Cortex of kidney (tissue), 1 donor: ENCODE measurements at places on chromosomes 3 and 15.

GRCh38 chr15:34721802-34722438 lies 32.9 kb downstream of the GJD2 start:
- no peak for DNase-seq

- no peak for DNase-seq
Measured at GRCh38 chr15:32802286-32802936, 84.6 kb downstream of the GREM1 start.

DNA sequence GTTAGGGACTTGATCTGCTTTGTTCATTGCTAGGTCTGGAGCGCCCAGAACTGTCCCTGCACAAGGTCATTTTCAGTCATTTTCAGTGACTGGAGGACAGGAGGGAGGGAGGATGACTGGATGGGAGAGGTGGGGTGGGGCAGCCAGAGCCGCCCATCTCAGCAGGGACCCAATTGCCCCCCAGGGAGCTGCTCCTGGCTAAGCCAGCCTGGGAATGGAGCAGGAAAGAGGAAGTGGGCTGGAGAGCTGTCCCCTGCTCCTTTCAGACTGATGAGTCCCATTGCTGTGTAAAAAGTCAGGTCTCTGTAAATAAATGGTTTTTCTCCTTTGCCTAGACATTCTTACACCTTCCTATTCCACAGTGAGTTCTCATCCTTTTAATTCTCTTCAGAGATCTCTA lies 98.4 kb upstream of the RAD18 start:
- DNase-seq: no peak

DNA sequence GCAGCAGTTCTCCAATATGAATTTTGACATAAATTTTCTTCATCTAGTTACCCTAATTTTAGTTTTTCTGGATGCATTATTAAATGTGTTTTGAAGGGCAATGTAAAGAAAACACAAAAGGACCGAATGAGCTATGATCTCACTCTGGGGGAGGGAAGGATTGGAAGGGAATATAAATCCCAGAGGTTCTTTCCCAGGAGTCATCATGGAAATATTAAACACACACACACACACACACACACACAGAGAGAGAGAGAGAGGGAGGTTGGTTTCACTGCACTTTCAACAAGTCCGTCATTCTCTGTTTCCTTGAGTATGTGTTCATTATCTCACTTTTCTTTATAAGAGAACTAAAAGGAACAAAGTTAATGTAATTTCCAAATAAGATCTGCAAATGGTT lies 70.7 kb upstream of the DCBLD2 start:
- no peak for DNase-seq

DNA sequence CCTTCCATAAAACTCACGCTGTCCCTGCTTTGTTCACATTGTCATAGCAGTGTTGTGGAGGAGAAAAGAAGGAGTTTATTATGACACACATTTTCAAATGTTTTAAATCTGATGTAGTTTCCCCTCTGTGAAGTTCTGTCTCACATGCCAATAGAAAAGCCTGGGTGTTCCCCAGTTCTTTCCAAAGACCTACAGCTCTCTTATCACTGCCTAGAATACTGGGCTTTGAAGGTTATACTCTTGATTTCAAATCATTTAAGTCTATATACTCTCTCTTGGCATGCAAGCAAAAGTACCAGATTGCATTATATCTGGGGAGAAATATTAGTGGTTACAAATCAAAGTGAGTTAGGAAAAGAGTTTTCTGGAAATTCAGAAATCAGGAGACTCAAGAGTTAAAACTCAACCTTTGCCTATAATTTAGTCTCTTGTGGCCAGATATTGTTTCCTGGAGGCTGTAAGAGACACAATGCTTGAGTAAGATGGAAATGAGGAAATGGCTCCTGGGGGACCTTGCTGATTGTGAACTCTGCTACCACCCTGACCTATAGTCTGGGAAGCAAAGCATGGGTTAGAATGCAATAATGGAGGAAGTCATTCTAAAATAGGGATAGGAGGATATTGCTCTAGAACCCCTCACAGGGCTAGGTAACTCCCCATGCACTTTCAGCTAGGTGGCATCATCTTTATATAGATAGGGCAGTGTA lies 182.8 kb downstream of the KCNAB1 start:
- no peak for DNase-seq

DNA sequence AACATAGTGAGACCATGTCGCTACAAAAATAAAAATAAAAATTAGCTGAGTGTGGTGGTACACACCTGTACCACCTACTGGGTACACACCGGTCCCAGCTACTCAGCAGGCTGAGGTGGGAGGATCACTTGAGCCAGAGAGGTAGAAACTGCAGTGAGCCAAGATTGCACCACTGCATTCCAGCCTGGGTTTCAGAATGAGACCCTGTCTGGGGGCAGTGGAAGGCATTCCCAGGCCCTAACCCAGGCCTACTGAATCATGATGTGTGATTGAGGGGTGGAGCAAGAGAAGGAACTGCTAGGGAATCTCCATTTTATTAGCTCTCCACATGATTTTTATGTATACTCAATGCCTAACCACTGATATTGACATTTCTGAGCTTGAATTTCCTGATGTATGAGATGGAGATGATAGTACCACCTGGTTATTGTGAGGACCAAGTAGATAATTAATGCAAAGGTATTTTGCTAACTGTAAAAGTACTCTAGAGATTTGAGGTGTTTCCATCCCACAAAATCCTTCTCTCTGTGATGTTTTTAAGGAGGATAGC lies 169.5 kb upstream of the UMPS start:
- no peak for DNase-seq

GRCh38 chr15:89654847-89655805 lies at the start of gene KIF7:
Gene KIF7, minus strand, starts transcription at chr15:89655467. Its CDS starts 2,537 bp downstream, at chr15:89652930.
- no peak for DNase-seq

GRCh38 chr15:35560870-35561269 lies 14.9 kb upstream of the DPH6 start:
- DNase-seq: no peak

GRCh38 chr15:76470691-76471090 lies 134.1 kb downstream of the ISL2 start:
- DNase-seq: no peak

DNA sequence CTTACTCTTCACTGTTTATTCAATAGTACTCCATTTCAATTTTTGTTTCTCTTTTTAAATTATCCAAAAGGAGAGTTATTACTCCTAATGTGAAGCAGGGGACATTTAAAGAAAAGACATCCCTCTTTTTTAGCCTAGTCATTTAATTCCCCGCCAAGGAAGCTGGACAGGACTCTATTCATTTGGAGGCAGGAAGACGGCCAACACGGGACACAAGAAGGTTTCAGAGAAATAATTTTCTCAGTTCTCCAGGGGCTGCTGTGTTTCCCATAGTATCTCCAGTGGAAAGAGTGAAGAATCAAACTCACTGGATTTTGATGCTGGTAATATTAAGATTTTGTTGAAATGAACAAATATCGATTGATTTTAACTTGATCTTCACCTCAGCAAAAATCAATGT lies 833.7 kb downstream of the ROBO2 start:
- DNase-seq: no peak

DNA sequence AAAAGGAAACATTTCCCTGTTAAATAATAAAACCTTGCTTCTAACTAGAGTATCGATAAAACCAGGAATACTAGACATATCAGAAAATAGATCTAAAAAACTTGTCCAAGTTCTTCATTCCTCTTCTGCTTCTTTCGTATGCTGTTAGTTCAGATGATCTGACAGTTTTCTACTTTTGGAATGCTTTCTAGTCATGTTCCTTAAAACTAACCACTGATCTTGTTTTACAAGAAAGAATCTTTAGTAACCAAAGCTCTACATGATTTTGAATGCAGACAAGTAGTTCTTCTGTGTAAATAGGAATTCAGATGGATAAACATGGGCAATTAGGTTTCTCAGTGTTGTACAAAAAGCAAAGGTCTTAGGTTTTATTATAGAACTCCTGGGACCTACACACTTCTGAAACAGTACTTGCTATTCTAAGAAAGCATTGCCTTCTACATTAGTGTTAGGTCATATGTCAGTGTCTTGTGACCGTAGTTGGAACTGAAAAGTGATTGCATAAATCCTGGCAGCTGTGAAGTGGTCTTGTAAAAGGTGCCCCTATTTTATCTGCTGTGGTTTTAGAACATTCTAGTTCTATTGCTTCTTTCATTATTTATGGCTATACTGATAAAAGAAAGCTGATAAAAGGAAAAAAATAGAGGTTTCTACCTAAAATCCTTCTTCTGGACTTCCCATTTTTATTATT lies 40.7 kb downstream of the SNRK start:
- DNase-seq: no peak

- DNase-seq: no peak
Measured at GRCh38 chr15:101092156-101092866, 159.5 kb downstream of the CHSY1 start.

- no peak for DNase-seq
Measured at GRCh38 chr15:50463423-50464358, 39.5 kb downstream of the USP8 start.

DNA sequence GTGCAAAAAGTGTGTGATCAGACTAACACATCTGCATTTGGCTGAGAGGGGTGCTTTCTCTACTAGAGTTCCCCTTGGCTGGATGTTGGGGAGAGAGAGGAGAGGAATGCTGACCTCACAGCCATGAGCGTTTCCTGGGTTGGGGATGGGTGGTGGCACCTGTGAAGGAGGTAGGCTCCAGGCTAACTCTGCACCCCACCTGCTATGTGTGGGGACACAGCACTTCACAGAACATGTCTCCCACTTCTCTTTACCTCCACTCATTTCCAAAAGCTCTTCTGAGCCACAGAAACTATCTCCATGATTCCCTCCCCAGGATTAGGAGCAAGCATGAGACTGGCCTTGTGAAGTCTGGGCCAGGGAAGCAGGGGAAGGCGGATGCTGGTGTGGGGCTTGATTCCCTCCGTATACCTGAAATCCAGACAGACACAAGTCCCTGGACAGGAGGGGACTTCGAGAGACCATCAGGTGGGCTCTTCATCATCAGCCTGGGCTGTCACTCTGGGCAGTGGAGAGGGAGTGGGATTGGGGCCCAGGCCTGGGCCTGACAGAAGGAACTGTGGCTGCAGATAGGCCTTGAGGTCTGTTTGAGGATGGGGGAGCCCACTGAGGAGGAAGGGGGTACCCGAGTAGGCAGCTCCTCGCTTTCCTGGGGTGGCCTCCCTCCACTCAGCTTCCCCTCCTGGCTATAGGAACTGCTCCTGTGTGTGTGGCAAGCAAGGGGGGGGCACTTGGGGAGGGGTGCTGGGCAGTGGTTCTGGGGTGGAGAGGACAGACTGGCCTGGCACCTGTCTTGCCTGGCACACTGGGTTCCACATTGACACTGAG lies 40.7 kb downstream of the FEM1B start:
- no peak for DNase-seq

- no peak for DNase-seq
Measured at GRCh38 chr3:182723596-182723995, 69.7 kb upstream of the ATP11B start.

DNA sequence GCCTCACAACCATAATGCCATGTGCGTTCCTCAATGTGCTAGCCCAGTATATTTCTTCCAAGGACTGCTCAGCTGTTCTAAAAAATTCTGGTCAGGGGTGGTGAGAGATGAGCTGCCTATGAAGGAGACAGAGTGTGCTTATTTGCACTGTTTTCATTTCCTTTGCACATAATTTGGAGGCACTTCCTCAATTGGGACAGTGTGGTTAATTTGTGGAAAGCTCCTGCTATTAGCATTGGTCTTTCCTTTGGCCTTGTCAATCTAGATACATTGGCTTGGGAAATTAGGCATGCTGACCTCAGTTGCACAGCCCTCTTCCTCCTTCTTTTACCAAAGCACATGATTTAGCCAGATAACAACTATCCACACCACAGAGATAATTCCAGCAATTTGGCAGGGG lies 9.4 kb downstream of the FAM81A start:
- DNase-seq: no peak

- DNase-seq: no peak
Measured at GRCh38 chr3:47592066-47592795, 13.6 kb upstream of the CSPG5 start.

GRCh38 chr3:175977968-175978752 lies 1119.0 kb downstream of the NAALADL2 start:
- no peak for DNase-seq

GRCh38 chr3:143977341-143978262 lies 6.0 kb downstream of the DIPK2A start:
- DNase-seq: no peak

DNA sequence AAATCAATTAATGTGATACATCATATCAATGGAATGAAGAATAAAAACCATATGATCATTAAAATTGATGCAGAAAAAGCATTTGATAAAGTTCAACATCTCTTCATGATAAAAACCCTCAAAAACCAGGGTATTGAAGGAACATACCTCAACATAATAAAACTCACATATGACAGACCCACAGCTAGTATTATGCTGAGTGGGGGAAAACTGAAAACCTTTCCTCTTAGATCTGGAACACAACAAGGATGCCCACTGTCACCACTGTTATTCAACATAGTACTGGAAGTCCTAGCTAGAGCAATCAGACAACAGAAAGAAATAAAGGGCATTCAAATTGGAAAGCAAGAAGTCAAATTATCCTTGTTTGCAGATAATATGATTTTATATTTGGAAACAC lies 30.5 kb downstream of the CCK start:
- DNase-seq: no peak

- no peak for DNase-seq
Measured at GRCh38 chr15:39888243-39888642, 31.8 kb downstream of the GPR176 start.

DNA sequence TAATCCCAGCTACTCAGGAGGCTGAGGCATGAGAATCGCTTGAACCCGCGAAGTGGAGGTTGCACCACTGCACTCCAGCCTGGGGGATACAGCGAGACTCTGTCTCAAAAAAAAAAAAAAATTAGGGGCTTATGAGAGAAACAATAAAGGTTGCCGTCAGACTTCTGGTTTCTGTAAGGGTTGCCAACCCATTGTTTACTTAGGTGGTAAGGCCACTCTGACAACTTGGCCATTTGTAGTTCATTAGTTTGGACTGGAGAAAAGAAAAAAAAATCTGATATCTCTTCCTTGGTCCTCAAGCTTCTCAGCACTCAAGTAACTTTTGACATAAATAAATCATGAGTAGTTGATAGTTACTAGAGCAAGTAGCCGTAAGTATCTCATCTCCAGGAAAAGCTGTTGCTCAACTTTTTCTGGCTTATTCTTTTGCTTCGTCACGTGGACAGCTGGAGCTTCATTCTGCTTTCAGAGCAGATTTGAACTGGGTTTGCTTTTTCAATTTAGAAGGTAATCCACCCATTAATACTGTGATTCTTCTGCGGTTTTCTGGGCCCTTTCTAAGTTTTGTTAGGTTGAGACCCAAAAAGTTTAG lies 9.4 kb downstream of the SNX1 start:
- DNase-seq: no peak

DNA sequence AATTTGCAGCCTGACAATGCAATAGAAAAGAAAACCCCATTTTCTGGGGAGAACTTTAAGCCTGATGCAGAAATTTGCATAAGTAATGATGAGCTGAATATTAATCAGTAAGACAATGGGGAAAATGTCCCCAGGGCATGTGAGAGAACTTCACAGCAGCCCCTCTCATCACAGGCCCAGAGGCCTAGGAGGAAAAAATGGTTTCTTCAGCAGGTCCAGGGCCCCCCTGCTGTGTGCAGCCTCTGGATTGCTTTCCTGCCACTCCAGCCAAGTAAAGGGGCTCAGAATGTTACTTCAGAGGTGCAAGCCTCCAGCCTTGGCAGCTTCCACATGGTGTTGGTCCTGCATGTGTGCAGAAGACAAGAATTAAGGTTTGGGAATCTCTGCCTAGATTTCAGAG lies 900.3 kb upstream of the ROBO1 start:
- no peak for DNase-seq

- DNase-seq: no peak
Measured at GRCh38 chr3:57079474-57079831, 19.0 kb downstream of the SPATA12 start.
